ENCODE measurements at places on chromosomes 4 and X. TPM values are rescaled to one million over a fixed set of nuclear protein-coding genes. Genes with fewer than 3 reads are reported as not detected.

Gene PORCN
- total RNA-seq, result 15.0 TPM

Gene ZNF630
- total RNA-seq, result 2.0 TPM

Gene UCP1
- total RNA-seq, result not detected

- no peak for DNase-seq
Observed at GRCh38 chr4:122541996-122542395, 78.9 kb downstream of the IL21 start.

DNA sequence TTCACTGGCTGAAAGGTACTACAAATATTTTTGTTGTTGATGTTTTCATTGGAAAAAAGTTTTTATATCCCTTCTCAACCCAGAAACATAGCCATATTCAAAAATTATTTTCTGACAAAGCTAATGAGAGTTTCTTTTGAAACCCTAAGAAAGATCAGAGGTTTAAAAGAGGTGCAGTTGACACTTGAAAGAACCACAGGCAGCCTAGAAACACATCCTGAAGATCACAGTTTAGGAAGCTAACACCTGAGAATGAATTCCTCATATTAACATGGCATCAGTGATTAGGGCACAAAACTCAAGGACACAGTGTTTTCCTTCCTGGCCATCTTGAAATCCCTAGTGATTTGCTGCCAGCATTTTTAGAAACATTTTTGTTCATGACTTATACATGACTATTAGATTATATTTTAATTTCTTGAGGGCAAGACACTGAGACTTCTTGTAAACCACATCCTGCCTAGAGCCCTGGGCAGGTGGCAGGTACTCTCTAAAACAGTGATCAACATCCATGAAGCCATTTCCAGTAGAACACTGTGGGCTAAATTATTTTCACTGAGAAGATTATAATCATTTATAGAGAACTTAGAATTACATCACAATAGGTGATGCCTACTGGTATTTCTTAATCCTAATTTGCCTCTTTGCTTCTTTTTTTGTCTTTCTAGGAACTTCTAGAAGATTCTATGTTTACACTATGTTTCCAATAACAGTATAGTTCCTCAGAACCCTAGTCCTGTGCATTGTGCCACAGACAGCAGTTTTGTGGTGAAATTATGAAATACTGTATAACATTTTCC lies 80.0 kb downstream of the ARSJ start:
- no peak for DNase-seq

GRCh38 chrX:9137152-9137551 lies 103.2 kb upstream of the FAM9B start:
- no peak for DNase-seq

All from glomerular endothelial cell (primary cell).